ENCODE measurements at places on chromosomes 4 and X. TPM values are rescaled to one million over a fixed set of nuclear protein-coding genes. Genes with fewer than 3 reads are reported as not detected.

Gene ZNF732
- total RNA-seq = 24.2 TPM

Gene FOXR2
- not detected for total RNA-seq

Gene GUCY1B1
- 3.4 TPM for total RNA-seq

Gene CLDN22
- 0.14 TPM for total RNA-seq

Gene SMIM43
- not detected for total RNA-seq

Gene USP17L18
- total RNA-seq = not detected

Gene STPG2
- total RNA-seq = 0.41 TPM

Gene TKTL2
- not detected for total RNA-seq

Gene FAM9B
- total RNA-seq = not detected

Gene GPR78
- 3.7 TPM for total RNA-seq

Gene GRIA2
- total RNA-seq = not detected

GRCh38 chrX:21699136-21699535, 41.0 kb upstream of the KLHL34 start:
- no peaks in the 10 kb centered on the region for H3K36me3 ChIP-seq
- DNase-seq = no peak

GRCh38 chr4:10273030-10273429, 156.4 kb upstream of the WDR1 start:
- H3K4me3 ChIP-seq = no peak overlapping the region
- peaks cover 43% of the 10 kb centered on the region for H3K27me3 ChIP-seq
- no peaks in the 10 kb centered on the region for H3K36me3 ChIP-seq
- no peak overlapping the region for H3K27ac ChIP-seq
- no peaks in the 10 kb centered on the region for H3K4me1 ChIP-seq
- no peak for DNase-seq

DNA sequence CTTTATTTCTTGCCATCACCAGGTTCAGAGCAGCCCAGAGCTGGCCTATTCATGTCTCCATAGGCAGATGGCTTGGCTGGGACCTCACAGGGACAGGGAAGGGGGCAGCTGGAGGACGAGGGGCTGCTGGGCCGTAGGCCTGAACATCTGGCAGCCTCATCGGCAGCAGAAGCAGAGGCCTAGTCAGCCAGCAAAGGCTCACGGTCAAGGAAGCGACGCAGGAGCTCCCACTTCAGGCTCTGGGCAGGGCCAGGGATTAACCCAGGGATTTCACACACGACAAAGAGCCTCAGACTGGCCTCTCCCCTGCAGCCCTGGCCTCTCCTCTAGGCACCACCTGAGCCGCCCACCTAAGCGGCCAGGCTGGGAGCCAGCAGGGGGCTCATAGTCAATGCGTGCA, 46.0 kb upstream of the MAN2B2 start:
- DNase-seq = peak; percentile 85
- no peak overlapping the region for H3K27ac ChIP-seq
- H3K36me3 ChIP-seq = no peaks in the 10 kb centered on the region
- H3K4me1 ChIP-seq = peaks cover 23% of the 10 kb centered on the region
- H3K4me3 ChIP-seq = no peak overlapping the region
- H3K27me3 ChIP-seq = no peaks in the 10 kb centered on the region

GRCh38 chrX:64698317-64698716, 277.9 kb downstream of the ZC4H2 start:
- no peaks in the 10 kb centered on the region for H3K4me1 ChIP-seq
- no peaks in the 10 kb centered on the region for H3K27me3 ChIP-seq
- H3K4me3 ChIP-seq = no peak overlapping the region
- H3K27ac ChIP-seq = no peak overlapping the region
- no peak for DNase-seq

DNA sequence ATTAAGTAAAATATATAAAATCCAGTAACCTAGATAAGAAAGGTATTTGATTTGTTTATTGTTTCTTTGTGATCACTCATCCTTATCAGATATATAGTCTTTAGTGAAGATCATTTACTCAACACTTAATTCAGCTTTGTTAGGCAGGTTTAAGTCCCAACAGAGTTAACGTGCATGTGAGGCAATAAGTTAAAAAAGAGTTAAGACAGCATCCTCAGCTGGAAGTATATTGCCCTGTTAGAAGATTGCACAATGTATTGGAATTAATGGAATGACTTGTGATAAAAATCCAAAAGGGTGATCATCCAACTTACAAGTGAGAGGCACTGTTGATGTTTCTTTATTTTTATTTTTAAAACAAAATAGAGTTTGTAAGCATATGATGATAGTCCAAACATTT, 1162.1 kb downstream of the RAPGEF2 start:
- DNase-seq = no peak
- H3K4me3 ChIP-seq = no peak overlapping the region
- no peaks in the 10 kb centered on the region for H3K4me1 ChIP-seq
- no peaks in the 10 kb centered on the region for H3K36me3 ChIP-seq
- H3K27ac ChIP-seq = no peak overlapping the region
- H3K27me3 ChIP-seq = no peaks in the 10 kb centered on the region

DNA sequence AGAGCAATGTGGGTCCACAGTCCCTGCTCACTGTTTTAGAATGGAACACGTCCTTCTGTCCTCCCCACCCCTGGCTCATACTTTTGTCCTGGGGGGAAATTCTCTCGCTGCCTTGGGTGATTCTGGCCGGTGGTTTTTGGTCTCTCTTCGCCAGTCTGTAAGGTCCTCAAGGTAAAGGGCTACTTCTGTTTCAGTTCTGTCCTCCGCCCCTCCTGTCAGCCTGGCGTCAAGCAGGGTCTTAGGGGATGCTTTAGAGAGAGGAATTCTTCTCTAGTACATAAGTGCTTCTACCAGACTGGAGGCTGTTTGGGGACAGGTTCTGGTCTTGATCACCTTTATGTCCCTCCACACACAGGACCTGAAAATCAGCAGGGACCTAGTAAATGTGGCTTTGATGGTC, 617 bp upstream of the MRFAP1L1 start:
- peaks cover 28% of the 10 kb centered on the region for H3K27me3 ChIP-seq
- no peak overlapping the region for H3K27ac ChIP-seq
- no peaks in the 10 kb centered on the region for H3K4me1 ChIP-seq
- peak; percentile 64 for DNase-seq

- DNase-seq = no peak
- no peak overlapping the region for H3K27ac ChIP-seq
- H3K4me1 ChIP-seq = no peaks in the 10 kb centered on the region
- H3K36me3 ChIP-seq = no peaks in the 10 kb centered on the region
- H3K4me3 ChIP-seq = no peak overlapping the region
Measured at GRCh38 chrX:15483891-15484290, 9.2 kb downstream of the PIR start.

DNA sequence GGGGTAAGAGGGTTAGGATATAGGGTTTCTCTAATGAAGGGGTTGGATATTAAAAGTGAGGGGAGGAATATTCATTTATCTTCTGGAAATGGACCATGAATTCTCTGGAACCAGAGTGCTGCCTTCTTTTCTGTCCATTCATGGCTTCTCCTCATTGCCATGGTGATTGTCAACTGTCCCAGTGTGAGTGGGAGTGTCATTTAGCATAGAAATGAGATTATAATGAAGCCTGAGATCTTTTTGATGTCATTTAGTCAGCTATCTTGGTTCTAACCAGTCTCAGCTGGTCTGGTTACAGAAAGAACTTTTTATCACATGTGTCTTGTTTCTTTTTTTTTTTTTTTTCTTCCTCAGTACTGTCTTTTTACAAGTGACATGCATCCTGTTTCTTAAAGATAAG, 497.3 kb upstream of the PITX2 start:
- no peak for DNase-seq
- no peak overlapping the region for H3K4me3 ChIP-seq
- peaks cover 1% of the 10 kb centered on the region for H3K27me3 ChIP-seq
- H3K27ac ChIP-seq = no peak overlapping the region

- H3K4me3 ChIP-seq = no peak overlapping the region
- H3K27ac ChIP-seq = no peak overlapping the region
- H3K36me3 ChIP-seq = no peaks in the 10 kb centered on the region
- no peaks in the 10 kb centered on the region for H3K27me3 ChIP-seq
- DNase-seq = no peak
Measured at GRCh38 chr4:134677209-134677814, 475.7 kb upstream of the PABPC4L start.

GRCh38 chr4:113294908-113295307, 245.5 kb downstream of the ANK2 start:
- no peak overlapping the region for H3K27ac ChIP-seq
- H3K4me1 ChIP-seq = peaks cover 13% of the 10 kb centered on the region
- DNase-seq = no peak
- no peaks in the 10 kb centered on the region for H3K27me3 ChIP-seq

- H3K4me1 ChIP-seq = no peaks in the 10 kb centered on the region
- H3K27me3 ChIP-seq = no peaks in the 10 kb centered on the region
- no peaks in the 10 kb centered on the region for H3K36me3 ChIP-seq
- no peak overlapping the region for H3K4me3 ChIP-seq
- H3K27ac ChIP-seq = no peak overlapping the region
Measured at GRCh38 chrX:68304602-68305001, 128.7 kb downstream of the OPHN1 start.

- H3K36me3 ChIP-seq = no peaks in the 10 kb centered on the region
- H3K4me3 ChIP-seq = no peak overlapping the region
- no peaks in the 10 kb centered on the region for H3K27me3 ChIP-seq
- H3K27ac ChIP-seq = no peak overlapping the region
- no peak for DNase-seq
- H3K4me1 ChIP-seq = no peaks in the 10 kb centered on the region
Measured at GRCh38 chr4:110867251-110867960, 244.5 kb upstream of the PITX2 start.

DNA sequence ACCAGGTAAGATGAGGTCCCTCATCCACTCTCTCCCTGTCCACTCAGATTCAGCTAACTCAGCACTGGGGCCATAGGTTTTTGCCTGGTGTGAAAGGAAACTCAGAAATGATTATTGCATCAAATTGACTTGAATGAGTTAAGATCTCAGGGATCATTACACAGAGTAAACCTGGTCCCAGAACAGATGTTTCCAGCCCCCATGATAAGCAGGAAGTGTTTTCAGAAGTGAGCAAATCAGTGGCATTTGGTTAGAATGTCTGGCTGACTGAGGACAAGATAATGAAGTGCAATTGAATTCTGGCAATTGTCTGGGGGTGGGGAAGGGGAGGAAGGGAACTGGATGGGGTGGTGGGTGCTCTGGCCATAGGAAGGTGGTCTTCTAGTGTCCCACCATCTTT, 108.0 kb downstream of the CHIC2 start:
- H3K27ac ChIP-seq = no peak overlapping the region
- H3K27me3 ChIP-seq = no peaks in the 10 kb centered on the region

- H3K4me1 ChIP-seq = no peaks in the 10 kb centered on the region
- H3K4me3 ChIP-seq = peak overlapping the region; percentile 86
- H3K27me3 ChIP-seq = no peaks in the 10 kb centered on the region
Measured at GRCh38 chrX:24025741-24026403, 1.1 kb downstream of the KLHL15 start.

DNA sequence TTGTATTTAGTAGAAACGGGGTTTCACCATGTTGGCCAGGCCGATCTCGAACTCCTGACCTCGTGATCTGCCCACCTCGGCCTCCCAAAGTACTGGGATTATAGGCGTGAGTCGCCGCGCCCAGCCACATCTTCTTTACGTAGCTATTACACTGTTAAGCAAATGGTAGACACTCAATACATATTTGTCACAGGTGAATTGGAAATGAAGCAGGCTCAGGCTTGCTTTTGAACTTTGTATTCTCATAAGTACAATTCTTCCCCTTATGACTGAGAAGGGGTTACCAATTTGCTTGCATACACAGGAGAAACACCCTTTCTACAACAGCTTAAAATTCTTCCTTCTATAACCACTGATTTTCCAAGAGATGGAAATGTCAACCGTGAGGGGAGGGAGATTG, 787 bp upstream of the SRPX2 start:
- H3K27ac ChIP-seq = no peak overlapping the region
- no peaks in the 10 kb centered on the region for H3K27me3 ChIP-seq
- no peaks in the 10 kb centered on the region for H3K4me1 ChIP-seq
- no peak overlapping the region for H3K4me3 ChIP-seq

DNA sequence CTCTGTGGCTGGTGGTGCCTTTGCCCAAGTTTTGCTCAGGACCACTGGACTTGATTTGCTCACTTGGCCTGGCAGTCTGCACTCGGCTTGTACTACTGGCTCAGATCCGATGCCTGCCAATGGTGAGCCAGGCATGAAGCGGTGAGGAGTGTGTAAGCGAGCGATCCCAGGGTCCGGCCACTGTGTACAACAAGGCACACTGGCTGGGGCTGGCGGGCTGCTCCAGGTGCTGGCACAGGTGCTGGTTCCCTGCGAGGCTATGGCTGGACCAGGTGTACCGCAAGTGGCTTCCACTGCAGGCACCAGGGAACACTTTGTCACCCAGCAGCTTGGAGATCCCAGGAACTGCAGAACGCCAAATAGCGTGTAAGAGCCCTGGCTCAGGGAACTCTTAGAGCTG, 329.7 kb downstream of the CCSER1 start:
- H3K36me3 ChIP-seq = no peaks in the 10 kb centered on the region
- no peak for DNase-seq
- H3K27ac ChIP-seq = no peak overlapping the region
- no peak overlapping the region for H3K4me3 ChIP-seq
- H3K27me3 ChIP-seq = no peaks in the 10 kb centered on the region
- no peaks in the 10 kb centered on the region for H3K4me1 ChIP-seq

GRCh38 chr4:102736636-102737549, 23.9 kb downstream of the MANBA start:
- H3K4me1 ChIP-seq = no peaks in the 10 kb centered on the region
- peak overlapping the region; percentile 57 for H3K4me3 ChIP-seq
- no peaks in the 10 kb centered on the region for H3K27me3 ChIP-seq
- peak; percentile 64 for DNase-seq
- no peaks in the 10 kb centered on the region for H3K36me3 ChIP-seq

DNA sequence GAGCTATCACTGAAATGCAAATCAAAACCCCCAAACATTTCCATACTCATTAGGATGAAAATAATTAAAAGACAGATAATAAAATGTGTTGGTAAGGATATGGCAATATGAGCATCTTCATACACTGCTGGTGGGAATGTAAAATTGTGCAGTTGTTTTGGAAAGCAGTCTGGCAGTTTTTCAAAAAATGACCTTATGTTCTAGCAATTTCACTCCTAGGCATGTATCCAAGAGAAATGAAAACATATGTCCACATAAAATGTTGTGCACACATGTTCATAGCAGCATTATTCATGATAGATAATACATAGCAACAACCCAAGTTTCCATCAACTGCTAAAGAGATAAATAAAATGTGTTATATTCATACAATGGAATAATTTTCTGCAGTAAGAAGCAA, 14.8 kb upstream of the GPRASP2 start:
- no peaks in the 10 kb centered on the region for H3K27me3 ChIP-seq
- no peak for DNase-seq

DNA sequence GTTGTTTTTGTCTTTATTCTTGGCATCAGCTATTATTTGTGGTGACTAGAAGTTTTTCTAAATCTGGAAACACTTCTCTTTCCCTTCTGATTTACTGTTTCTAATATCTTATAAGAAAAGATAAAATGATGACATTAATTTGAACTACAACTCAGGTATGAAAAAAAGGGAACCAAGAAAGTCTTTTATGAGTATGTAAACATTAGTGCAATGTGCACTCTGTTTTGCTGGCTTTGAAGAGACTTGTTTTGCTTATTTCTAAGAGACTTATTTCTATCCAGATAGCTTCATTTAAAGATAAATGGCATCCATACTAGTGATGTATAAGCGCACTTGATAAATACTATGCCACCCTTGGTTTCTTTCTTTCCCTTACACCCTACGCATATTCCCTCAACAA, 10.1 kb upstream of the AMBN start:
- no peaks in the 10 kb centered on the region for H3K27me3 ChIP-seq
- DNase-seq = no peak

GRCh38 chr4:54959651-54960116, 165.7 kb downstream of the KDR start:
- H3K4me1 ChIP-seq = no peaks in the 10 kb centered on the region
- H3K27me3 ChIP-seq = no peaks in the 10 kb centered on the region
- no peaks in the 10 kb centered on the region for H3K36me3 ChIP-seq
- no peak overlapping the region for H3K4me3 ChIP-seq
- no peak overlapping the region for H3K27ac ChIP-seq
